CD4-positive, alpha-beta T cell treated with Interleukin-12 subunit alpha and Interleukin-12 subunit beta, for 1 hour (primary cell): ENCODE measurements at places on chromosomes 5 and 9.

DNA sequence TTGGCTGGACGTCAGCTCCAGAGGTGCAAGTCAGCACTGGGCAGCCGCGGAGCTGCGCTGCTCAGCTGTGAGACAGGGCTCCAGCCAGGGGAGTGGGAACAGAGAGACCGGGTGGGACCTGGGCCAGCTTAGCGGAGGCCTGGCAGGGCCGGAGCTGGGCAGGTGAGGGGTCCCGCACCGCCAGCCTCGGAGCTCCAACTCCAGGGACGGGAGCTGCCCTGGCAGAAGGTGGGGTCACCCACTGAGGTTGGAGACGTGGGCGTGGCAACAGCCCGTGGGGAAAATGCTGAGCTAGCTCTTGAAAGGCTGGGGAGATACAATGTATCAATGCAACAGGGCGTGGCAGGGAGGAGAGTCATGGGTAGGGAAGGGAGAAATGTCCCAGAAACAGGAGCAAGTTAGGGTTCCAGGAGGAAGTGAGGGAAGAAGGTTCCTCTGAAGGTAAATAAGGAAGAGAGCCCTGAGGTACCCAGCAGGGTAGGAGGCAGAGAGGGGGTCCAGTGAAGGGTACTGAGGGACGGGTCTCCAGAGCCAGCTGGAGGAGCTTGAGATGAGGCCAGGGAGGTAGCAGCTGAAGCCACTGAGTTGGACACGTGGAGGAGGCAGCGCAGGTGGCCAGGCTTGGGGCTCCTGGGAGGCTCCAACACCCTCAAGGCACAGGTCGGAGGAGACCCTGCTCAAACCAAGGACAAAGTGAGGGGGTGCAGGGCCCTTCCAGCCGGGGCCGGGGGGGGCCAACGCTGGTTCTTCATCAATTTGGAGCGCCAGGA, 736 bp upstream of the NKD2 start:
- DNase-seq: no peak

DNA sequence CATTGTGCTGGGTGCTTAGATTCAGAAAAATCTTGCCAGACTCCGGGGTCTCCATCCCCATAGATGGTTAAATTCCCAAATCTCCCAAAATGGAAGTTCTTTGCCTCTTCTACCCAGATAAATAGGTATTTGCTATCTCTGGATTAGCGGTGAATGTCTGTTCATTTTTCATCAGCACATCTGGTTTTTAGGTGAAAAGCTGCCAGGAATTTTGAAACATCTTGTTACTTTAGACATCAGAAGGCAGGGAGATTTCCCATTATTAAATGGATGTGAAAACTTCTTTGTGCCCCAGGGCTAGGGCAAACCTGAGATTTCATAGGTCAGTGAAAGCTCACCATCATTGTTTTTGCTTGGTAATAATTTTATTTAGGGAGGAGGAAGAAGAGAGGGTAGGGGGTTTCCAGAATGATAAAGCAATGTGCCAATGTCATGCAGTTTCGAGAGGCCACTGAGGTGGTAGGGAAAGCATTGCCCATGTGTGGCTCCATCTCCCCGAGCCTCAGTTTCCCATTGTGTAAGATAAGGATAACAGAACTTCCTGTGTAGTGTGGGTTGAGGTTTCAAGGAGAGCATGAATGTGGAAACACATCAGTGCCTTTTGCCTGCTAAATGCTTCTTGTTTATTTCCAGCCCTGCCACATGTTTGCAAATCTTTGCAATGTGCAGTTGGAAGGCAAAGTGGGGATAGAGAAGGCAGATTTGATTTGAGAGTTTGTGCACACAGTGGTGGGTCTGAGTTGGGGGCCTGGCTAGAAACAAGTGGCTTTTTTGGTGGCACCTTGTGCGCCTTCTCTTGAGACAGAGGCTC, 147.2 kb upstream of the KLF4 start:
- DNase-seq: no peak

- DNase-seq: no peak
These were observed 126.5 kb upstream of the TRPC7 start for GRCh38 chr5:136491806-136492205.

- no peak for DNase-seq
These were observed 60.9 kb upstream of the ORM1 start for GRCh38 chr9:114261987-114262386.

DNA sequence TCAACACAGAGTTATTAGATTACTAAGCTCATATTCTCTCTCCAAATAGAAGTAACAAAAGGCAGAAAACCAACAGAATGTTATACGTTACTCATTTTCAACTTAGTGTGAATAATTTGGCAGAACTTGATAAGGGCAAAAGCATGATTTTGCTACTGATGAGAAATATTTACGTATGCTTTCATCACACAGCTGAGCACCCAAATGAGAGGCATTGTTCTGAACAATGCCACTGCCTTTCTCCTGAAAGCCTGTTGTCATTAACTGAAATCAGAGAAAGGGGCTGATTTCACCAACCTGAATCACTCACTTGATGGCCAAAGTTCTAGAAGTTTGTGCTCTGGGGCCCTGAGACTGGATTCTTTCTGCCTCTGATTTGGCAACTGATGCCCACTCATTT, 367.5 kb upstream of the PTGER4 start:
- DNase-seq: no peak

DNA sequence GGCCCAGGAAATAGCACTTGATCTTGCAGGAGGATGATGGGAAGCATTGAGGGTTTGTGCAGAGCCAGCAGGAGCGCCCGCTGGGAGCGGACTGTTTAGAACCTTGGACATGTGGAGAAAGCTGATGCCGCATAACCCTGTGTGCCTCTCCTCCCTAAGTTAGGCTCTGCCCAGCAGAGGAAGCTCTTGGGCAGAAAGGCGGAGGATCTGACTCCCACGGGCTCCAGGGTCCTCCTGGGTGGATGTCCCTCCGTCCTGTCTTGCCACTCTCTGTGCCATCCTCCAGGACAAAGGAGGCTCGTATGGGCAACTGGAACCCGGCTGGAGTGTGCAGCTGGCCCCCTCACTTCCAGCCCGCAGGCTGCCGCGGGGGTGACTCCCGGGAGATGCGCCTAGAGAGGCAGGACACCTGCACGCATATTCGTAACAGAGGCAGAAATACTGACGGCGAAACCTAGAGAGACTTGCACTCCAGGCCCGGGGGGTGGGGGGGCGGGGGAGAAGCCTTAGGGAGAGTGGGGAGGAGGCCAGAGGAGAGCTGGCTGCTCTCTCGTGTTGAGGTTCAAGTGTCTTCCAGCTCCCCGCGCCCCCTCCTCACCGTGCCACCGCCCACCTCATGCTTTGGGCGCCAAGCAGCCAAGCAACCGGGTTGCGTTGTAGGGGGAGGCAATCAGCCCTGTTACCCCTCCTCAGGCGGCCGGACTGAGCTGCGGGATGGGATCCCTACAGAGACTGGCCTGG, 5.4 kb upstream of the FOXE1 start:
- no peak for DNase-seq

DNA sequence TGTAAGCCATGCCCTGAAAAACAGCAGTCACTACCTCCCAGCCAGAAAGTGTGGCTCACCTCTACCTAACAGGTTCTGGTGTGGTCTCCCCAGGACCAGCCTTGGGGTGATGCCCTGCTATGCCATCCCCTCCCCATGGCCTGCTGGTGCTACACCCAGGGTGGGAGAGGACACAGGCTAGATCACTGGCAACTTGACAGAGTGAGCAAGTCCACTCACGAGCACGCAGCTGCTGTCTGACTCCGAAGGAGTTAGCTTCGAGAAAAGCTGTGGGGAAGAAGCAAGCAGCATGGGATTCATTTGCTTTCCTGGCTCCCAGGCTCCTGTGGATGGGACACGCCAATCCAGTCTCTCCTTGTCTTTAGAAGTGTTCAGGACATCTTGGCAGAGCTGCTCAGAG, 102.2 kb downstream of the COL5A1 start:
- DNase-seq: no peak

DNA sequence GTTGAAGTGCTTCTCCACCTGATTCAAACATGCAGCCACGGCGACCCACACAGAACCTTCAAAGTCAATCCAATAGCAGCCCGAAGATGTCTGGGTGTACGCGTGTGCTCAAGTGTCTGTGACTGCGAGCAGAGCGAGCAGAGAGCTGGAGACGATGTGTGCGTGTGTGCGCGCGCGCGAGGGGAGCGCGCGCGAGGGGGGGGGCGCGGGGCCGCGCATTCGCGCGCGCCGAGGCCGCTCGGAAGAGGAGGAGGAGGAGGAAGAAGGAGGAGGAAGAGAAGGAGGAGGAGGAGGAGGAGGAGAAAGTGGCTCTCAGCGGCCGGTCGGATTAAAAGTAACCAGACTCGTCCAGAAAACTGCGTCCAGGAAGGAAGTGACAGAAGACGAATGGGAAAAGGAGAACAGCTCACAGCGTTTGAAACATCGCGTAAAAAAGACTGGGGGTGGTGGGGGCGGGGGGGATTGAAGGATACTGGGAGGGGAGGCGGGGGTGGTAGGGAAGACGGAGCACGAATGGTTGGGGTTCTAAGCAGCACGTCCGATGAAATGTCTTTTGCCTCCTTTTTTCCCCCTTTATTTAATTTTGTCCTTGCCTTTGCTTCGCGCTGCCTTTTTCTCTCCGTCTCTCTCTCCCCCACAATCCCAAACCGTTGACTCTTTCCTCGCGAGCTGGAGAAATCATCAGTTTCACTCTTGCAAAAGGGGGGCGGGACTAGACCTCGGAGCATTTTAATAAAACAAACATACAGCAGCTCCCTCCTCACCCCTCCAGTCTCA, at the start of gene MEF2C:
Gene MEF2C, minus strand, starts transcription at position 126 of the 777 bp plus-strand sequence. CDS start 59,396 bp downstream, outside the sequence.
- peak; percentile 26 for DNase-seq
